Activated CD4-positive, alpha-beta T cell treated with anti-CD3 and anti-CD28 coated beads for 4 hours (primary cell): ENCODE measurements at places on chromosomes 7 and 10.

DNA sequence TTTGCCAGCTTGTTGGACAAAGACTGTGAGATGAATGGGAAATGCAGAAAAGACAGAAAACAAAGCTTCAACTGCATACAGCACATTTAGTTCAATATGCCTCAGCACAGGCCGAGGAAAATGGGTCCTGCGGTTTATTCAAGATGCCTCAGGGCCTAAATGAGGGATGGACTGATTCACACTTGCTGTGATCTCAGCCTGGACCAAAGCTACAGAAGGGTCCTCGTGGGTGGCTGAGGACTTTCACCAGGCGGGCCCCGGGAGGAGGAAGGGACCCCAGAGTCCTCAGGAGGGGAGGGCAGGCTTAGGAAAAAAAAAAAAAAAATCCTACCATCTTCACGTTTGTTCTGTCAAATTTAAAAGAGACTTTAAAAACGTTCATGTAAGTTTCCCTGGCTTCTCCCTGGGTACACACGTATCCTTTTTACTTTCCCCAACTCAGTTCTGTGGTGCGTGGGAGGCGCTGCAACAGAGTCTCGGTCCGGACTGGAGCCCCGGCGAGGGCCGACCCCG lies 624 bp upstream of the ZNF783 start:
- no peak for DNase-seq

GRCh38 chr7:107940951-107941350 lies 50.0 kb downstream of the DLD start:
- DNase-seq: no peak

DNA sequence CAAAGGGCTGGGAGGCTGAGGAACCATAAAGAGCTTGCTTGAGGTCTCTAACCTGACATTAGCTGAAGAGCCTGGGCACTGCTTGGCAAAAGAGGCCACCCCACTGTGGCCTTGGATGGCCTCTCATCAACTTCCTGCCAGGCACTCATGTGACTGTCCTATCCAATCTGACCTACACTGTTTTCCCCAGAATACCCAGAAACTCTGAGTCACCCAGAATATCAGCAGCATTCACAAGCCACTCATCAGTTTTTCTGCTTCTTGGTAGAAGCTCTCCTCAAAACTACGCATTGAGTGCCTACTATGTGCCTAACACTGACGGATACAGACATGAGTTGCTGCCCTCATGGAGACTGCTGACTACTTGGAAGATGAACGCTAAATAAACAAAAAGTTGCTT lies 4.1 kb upstream of the NT5C2 start:
- no peak for DNase-seq

DNA sequence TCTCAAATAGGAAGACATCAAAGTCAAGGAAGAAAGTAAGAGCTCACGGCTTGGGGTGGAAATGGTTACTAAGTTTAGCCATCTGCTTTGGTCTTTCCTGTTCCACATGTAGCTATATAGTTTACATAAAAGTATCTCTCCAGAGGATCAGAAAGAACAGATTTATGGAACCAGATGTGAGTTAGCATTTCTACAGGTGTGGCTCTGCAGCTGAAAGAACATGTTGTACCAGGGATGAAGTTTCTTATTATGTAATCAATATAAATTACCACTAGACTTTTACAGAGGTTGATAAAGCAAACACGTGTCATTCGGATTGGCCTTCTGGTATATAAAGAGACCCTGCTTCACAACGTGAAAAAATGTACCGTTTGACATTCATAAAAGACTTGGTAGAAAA lies 19.9 kb downstream of the CALD1 start:
- no peak for DNase-seq

DNA sequence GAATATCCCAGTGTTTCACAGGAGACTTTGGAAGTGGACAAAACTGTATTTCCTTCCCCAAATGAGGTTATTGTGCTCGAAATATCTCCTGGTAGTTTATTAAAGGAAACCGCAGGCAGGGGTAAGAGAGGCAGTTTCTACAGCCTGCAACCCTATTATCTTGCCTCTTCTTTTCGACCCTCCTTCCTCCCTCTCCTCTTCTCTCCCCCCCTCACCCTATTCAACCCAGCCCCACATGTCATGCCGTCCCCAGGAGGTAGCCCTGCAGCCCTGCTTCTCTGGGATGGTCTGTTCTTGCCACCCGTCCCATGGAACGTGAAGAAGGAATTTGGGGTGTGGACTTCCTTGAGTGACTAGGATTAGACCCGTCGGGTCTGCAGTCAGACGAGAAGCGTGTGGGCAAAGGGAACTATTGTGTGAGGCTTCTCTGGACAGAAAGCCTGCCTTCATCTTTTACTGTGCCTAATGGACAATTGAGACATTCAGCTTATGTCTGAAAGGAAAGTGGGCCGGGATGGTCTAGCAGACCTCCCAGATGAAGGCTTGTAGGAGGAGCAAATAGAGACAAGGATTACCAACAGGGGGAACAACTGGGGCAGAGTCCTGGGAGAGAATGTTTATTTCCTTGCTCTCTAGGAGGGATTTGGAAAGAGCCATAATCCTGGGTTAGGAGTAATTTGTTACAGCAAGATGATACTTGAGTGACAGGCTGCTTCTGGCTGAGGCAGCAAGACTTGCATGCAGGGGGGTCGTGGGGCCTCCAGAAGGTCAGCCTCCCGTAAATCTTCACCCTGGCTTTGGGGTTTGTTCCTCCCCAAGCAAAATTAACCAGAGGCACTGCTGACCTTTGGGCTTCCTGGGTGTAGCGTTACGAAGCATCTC lies 77.8 kb downstream of the TCF7L2 start:
- DNase-seq: no peak

- DNase-seq: no peak
These were observed 298.3 kb downstream of the CNTNAP2 start for GRCh38 chr7:146414937-146415336.

GRCh38 chr7:33701927-33702326 lies 203.4 kb upstream of the BMPER start:
- no peak for DNase-seq
